ENCODE measurements at places on chromosomes 11 and 22.

DNA sequence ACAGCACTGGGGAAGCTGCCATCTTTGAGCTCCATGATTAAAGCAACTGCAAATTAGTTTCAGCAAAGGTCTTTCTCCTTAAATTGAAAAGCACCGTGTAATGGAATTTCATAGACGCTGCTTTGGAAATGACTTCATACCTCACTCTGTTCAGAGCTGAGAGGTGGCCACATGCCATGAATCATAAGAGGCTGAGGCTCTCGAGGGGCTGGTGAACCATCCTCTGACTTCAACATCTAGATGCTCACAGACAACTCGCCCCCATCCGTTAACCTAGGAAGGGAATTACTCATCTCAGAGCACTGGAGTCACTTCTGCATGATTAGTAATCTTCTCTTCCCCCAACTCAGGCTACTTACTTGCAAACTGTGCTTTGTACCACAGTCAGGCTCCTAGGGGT, 122.3 kb downstream of the RCN1 start:
- no peak for DNase-seq

DNA sequence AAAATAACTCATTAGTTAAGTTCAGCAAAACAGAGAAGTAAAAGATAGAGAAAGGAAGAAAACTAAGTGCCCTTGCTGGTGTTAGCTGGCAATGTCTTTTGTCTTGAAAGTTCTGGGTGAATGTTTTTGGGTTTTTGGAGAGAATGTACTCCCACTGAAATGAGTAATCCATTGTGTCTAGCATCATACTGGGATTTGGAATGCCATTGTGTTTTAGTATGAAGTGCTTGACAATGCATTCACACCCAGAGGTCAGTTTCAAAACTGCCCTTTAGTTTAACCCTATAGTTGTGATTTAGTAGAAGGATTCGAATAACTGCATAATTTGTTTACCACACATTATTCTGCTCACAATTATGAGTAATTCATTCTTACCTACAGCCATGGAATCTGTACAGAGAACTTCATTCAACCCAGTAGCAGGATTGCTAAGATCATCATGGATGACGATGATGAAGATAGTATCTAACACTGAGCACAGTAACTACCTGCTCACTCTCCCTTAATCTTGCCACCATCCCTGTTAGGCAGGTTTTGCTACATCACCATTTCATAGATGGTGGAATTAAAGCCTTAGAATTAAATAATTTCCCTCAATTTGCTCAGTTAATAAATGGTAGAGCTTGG, 33.9 kb downstream of the MAML2 start:
- no peak for DNase-seq

DNA sequence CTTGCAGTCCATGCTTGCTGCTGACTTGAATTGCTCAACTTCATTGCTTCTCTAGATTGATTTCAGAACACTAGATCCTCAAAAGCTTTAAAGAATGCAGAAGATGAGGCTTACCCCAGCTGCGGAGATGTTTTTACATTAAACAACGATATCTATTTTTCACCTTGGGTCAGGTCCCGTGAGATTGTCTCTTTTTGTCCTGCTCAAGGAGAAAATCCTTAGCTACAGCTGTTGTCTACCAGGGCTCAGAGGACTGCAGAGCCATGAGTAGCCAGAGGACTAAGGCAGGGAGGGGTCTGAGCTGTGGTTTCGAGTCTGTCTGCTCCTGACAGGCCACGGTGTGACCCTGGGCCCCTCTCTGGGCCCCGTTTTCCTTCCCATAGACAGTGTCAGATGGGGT, 51.4 kb downstream of the PKNOX2 start:
- no peak for DNase-seq

DNA sequence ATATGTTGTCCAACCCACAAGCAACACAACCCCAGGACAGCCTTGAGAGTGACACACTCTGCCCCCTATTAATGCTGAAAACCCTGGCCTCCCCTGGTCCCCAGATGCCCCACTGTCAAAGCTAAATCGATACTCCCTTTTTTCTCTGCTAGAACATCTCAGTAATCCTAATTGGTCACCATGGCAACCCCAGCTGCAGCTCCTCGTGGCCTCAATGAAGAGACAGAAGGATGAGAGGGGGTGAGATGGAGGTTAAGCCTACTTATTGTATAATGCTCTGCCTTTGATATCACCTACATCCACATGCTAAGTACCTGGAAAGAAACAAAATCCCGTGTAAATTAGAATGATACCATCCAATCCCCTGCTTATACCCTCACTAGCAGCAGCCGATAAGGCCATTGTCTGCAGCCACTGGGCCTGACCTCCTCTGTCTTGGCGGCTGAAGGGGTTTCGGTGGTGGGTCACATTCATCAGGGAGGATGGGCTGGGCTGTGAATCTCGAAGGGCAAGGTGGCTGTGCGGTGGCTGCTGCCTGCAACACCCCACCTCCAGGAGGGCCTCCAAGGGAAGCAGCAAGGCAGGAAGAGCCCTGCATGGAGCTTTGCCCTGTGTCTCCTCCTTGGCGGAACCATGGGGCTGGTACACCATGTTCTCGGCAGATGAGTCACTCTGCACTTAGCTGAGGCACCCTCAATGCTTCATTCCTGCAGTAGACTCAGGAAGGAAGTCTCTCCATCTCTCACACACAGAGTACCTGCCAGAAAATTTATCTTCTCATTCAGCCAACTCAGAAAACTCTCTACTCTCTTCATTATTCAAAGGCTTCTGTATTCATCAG, 399.5 kb downstream of the BUD13 start:
- no peak for DNase-seq

DNA sequence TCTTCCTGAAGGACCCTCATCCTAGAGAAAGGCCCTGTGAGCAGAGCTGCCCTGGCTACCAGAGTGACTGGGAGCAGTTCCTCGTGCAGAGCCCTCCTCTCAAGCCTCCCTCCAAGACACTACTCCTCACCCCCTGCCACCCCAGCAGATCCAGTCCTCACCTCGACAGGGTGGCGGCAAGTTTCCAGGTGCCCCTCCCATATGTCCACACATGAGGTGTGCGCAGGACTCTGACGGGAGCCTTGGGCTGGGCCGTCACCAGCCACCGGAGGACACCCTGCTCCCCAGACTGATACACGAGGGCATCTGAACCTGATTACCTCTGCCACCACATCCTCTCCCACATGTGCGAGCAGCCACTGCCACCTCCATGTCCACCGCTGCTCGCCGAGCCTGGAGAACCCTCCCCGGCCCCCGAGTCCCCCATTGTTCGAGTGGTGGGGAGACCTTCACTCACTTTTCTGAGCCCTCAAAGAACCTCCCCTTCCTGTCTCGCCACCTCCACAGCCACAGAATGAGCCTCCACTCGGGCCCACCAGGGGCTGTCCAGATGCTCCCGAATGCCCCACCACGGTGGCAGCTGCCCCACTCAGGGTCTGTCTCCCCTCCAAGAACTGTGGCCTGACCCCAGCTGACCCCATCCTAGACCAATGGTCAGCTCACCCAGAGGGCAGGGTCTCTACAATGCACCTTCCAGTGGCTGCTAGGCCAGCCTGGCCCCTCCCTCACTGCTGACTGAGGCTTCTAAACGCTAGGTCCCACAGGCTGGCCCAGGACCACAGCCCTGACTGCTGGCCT, 62.5 kb downstream of the DGCR2 start:
- DNase-seq = no peak

DNA sequence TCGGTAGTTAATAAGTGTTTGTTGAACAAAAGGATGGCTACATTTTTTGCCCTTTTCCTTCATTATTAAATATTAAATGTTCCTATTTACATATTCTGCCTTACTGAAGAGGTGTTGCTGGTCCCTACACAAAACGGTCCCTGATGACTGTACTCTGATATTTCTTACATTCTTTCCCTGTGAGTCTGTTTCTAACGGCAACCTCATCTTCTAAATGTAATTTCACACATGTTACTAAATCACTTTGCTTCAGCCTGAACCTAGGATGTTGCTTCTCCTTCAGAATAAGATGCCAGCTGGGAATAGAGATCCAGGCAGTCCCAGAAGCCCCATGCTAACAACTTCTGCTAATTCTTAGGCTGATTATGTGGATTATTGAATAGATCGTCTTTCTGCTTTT, 50.3 kb downstream of the SPON1 start:
- DNase-seq = no peak

DNA sequence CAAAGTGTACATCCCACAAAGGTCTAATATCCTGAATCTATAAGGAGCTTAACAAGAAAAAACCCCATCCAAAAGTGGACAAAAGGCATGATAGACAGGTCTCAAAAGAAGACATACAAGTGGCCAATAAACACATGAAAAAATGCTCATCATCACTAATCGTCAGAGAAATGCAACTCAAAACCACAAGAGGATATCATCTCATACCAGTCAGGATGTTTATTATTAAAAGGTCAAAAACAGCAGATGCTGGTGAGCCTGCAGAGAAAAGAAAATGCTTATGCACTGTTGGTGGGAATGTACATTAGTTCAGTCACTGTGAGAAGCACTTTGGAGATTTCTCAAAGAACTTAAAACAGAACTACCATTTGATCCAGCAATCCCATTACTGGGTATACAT, 12.7 kb downstream of the LGALS12 start:
- DNase-seq = no peak

DNA sequence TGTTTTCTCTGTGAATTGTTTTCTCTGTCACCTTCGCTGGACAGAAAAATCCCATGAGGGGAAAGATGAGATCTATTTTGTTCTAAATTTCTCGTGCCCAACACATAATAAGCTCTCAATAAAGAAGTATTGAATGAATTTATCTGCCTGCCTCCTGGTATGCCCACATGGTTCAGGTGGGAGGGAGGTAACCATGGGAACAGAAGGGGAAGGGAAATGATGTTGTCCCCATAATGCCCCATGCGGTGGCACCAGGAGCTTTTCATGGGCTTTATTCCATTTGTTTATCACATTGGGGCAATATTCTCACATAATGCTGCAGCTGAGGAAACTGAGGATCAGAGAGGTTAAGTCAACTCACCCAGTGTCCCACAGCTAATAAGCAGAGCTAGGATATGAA, 8.7 kb downstream of the USH1C start:
- DNase-seq = no peak

- no peak for DNase-seq
These were observed 3.6 kb downstream of the CCDC85B start for GRCh38 chr11:65894034-65894591.

GRCh38 chr22:20550851-20551744, 43.7 kb downstream of the MED15 start:
- DNase-seq = no peak

GRCh38 chr22:27433585-27434190, 367.9 kb downstream of the MN1 start:
- no peak for DNase-seq

DNA sequence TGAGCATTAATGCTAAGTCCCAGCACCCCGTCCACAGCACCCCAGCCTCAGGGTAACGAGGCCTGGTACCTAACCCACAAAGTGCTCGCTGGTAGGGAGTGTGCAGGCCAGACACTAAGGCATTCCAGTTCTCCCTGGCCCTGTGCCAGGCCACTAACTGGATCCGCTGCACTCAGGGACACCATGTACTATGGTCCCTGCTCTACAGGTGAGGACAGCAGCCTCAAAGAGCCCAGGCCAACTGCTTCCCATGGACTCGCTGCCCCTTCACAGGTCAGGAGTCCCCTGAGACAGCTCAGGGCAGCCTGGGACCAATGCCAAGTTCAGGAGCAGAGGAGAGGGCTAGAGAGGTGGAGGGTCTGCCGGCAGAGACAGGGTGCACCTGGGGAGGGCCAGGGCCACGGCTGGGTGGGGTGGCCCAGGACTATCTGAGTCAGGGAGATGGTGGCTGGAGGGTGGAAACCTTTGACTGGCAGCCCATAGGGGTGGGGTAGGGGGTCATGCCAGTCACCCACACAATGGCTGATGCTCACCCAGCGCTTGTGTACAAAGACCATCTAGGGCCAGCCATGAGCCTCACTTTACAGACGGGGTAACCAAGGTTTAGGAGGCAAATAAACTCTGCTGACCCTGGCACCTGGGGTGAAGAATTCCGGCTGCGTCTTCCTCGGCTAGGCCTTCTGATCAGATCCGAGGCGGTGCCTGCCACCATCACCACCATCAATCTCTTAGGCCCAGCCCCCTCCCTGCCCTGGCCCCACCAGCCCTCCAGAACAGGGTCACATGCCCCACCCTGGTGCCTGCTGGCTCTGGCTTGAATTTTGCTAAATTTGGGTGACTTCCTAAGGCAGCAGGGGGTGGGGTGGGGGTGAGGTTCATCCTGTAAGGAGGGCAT, 5.6 kb downstream of the OSBPL5 start:
- DNase-seq = no peak

DNA sequence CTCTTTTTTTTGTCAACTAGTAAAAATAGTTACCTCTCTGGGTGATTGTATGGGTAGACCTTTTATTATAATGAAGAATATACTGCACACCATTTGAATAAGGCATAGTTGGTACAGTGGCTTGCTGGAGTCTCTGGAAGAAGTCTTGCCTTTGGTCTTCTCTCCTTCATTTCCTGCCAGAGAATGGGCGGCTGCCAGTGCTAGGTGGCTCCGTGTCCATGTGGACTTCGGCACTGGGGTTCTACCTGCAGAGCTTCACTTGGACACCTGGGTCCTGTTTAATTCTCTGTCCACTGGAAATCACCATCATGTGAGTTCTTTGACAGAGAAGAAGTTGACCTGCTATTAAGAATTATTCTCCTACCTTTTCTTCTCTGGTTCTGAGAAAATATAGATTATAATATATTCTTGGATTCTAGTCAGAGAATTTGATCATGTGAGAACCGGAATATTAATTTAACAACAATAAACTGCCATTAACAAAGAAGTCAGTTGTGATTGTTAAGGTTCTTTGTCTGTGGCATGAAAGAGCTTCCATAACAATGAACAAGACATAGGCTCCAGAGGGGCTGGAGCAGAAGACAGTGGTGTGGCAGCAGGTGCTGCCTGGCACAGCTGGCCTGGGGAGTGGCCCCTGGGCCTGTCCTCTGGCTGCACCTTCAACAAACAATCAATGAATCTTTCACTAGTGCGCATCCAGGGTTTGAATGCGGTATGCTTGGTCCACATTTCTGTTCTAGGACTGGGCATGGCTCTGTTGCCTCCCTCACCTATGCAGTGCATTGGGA, 77.5 kb downstream of the PPFIBP2 start:
- DNase-seq = no peak

- DNase-seq = no peak
These were observed 18.8 kb upstream of the NLRP6 start for GRCh38 chr11:259413-259812.

DNA sequence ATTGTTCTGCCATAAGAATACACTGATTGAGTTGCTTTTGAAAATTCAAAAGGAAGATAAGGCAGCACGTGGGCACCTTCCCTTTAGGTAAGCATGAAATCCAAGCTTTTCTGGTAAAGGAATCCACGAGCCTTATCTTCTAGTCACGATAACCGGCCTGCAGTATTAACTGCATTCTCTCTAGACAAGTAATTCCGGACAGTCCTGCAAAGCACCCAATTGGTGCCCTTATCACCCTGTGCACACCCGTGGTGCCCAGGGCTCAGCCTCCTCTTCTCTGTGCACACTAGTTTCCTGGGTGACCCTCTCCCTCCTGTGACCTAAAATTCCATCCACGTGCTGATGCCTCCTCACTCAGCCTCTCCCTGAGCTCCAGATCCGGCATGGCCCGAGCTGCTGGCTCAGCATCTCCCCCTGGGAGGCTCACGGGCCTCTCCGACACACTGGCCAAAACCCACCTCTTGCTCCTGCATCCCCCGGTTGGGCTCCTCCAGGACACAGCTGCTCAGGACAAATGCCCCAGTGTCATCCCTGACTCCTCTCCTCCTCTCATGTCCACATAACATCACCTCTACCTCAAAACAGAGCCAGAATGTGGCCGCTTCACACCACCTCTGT, 63.7 kb downstream of the PACSIN2 start:
- DNase-seq = no peak
